ENCODE measurements at places on chromosomes 1 and 21.
A peak's percentile ranks its signal among the peaks of the same experiment; 100 is the strongest.

- DNase-seq: no peak
These were observed 86.3 kb downstream of the PRDM16 start for GRCh38 chr1:3155056-3155925.

- peak; percentile 75 for DNase-seq
These were observed 98.4 kb downstream of the EBNA1BP2 start for GRCh38 chr1:43073490-43074230.

- no peak for DNase-seq
These were observed 259.8 kb downstream of the LMO4 start for GRCh38 chr1:87588495-87588894.

GRCh38 chr1:47511825-47512224, 74.0 kb downstream of the FOXD2 start:
- no peak for DNase-seq

- no peak for DNase-seq
These were observed 92.8 kb downstream of the CD247 start for GRCh38 chr1:167425482-167425881.

DNA sequence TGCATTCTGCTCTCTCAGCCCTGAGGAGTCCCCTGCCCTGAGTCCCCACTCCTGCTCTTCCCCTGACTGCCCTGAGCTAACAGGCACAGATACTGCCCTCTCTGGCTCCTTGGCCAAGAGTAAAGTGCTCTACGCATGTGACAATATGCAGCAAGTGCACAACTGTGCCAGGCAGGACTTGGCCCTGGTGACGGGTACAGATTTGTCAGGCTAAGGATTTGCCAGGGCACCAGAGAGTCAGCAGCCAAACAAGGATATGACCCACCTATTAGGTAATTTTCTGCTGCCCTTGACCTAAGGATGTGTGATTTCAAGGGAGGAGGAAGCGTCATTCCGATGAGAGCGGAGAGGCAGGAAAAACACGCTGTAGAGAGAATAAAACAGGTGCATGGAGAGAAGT, 339.0 kb downstream of the PTPRU start:
- no peak for DNase-seq

DNA sequence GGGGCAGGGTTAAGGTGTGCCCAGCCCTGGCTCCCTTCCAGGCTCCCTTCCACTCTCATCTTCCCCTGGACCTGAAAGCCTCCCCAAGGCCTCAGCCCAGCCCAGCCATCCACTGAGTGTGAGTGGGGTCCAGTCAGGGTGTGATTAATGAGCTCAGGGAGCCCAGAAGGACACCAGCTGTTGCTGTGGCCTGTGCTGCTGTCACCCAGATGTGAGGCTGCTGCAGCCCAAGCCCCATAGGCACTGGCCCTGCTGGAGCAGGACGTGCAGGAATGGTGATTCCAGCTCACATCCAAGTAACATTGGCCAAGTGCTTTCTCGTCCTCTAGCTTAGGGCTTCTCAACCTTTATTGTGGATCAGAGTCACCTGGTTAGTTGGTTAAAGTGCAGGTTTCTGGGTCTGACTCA, 77.6 kb downstream of the EPHB2 start:
- DNase-seq: no peak

DNA sequence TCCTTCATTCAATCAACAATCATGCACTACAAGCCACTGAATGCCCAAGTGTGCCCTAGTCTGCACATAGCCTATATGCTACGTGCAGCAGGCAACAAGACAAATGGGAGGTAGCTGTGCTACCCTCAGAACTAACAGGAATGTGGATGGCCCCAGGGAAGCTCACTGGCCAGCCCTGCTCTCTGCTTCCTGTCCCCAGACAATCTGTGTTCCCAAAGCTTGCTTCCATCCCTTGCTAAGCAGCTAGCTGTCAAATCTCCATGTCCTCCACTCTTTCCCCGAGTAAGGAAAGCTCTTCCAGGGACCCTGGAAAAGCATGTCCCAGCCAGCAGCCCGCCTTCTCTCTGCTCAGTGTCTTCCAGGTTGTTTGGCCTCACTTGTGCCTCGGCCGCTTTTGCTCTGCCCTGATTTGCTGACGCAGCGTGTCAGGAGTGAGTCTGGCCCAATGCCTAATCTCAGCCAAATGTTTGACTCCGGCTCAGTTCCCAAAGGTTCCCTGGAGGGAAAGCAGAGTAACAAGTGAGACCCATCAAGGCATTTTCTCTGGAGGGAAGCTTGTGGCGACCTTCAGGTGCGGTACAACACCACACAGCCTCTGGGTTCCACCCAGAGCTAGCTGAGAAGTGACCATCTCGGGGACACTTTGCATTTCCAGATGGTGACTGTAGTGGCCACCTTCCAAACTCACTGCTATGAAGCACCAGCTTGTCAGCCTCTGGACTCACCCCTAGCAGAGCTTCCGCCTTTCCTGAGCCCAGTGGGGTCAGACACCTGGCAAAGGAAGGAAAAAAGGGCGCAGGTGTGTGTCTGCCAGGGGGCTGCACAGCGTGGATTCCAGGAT, 243.4 kb downstream of the RHOU start:
- DNase-seq: no peak

GRCh38 chr1:119920104-119920968, 24.0 kb upstream of the ADAM30 start:
- no peak for DNase-seq

- DNase-seq: no peak
These were observed 208.9 kb upstream of the GREM2 start for GRCh38 chr1:240820816-240821215.

- DNase-seq: no peak
These were observed 6.2 kb downstream of the MEF2D start for GRCh38 chr1:156494309-156494895.

DNA sequence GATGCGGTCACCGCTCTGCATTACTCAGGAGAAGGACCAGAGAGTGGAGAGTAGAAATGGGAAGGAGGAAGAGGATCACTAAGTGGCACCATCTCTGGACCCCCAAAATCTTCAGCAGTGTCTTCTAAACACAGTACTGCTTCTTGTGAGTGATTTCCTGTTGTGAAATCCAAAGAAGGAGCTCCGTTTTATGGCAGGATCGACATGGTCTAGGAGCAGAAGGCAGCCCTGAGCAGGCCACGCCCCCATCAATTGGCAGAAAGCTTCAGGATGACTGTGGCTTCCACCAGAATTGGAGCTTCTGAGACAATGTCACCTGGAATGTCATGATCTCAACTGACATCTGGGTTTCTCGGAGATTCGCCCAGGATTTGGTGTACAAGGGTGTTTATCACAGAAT, 171.5 kb downstream of the ADSS2 start:
- no peak for DNase-seq

GRCh38 chr1:5125208-5125607, 470.8 kb downstream of the AJAP1 start:
- no peak for DNase-seq

DNA sequence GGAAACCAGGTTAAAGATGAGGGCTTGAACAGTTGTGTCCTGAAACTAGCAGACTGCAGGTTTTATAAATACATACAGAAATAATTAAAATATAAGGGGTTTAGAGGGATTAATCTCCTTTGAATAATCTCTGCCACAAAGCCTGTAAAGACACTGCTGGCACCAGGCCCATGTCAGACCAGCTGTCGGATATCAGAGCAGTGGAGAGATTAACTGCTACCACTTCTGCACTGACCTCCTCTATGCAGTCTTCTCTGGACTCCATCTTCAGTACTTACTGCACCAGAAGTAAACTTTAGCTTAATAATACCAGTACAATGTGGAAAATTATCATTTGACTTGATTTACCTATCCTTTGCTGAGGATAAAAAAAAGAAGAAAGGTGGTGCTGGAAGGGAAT, 128.6 kb downstream of the LHX4 start:
- no peak for DNase-seq

- peak; percentile 77 for DNase-seq
These were observed 1.7 kb downstream of the CLDN14 start for GRCh38 chr21:36478207-36478701.
